ENCODE measurements at places on chromosomes 2 and 18. TPM values are rescaled to one million over a fixed set of nuclear protein-coding genes. Genes with fewer than 3 reads are reported as not detected.

C1QL2 gene
- not detected for total RNA-seq

VWC2L gene
- not detected for total RNA-seq

GALNT3 gene
- 0.20 TPM for total RNA-seq

SLC39A6 gene
- 74.5 TPM for total RNA-seq

CIB4 gene
- not detected for total RNA-seq

MSTN gene
- total RNA-seq: not detected

EVA1A gene
- 18.2 TPM for total RNA-seq

TCF23 gene
- total RNA-seq: not detected

CCDC150 gene
- 7.3 TPM for total RNA-seq

CEP192 gene
- 28.7 TPM for total RNA-seq

NCKAP1 gene
- total RNA-seq: 143 TPM

PJVK gene
- total RNA-seq: 0.73 TPM

TOGARAM2 gene
- 0.37 TPM for total RNA-seq

GAD1 gene
- total RNA-seq: not detected

FHL2 gene
- total RNA-seq: 58.8 TPM

SPC25 gene
- total RNA-seq: 5.1 TPM

STK36 gene
- total RNA-seq: 24.0 TPM

OSGEPL1 gene
- total RNA-seq: 11.4 TPM

SPATS2L gene
- 45.9 TPM for total RNA-seq

CYP27A1 gene
- total RNA-seq: 3.7 TPM

MC4R gene
- not detected for total RNA-seq

ZAP70 gene
- not detected for total RNA-seq

CRYBA2 gene
- total RNA-seq: not detected

All from subcutaneous preadipocyte (primary cell).